ENCODE measurements at places on chromosomes 2 and 18.

DNA sequence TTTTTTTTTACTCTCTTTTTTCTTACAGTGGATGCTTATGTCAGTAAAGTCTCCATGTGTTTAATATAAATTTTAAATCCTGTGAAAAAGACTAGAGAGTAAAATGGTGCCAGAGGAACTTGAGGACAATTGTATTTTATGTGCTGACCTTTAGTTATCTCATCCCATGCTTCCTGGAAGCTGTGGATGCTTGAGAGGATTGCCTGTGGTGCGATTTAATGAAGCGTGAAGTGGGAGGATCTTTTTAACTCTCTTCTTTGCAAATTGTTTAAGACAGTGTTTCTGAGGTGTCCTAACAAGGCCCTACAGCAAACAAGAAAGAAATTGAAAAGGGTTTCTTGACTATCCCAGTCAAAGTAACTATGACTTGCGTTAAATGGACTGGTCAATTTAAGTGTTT lies 84.2 kb downstream of the DTNA start:
- DNase-seq: no peak

- DNase-seq: no peak
Observed at GRCh38 chr2:173713904-173714555, 251.1 kb downstream of the SP3 start.

DNA sequence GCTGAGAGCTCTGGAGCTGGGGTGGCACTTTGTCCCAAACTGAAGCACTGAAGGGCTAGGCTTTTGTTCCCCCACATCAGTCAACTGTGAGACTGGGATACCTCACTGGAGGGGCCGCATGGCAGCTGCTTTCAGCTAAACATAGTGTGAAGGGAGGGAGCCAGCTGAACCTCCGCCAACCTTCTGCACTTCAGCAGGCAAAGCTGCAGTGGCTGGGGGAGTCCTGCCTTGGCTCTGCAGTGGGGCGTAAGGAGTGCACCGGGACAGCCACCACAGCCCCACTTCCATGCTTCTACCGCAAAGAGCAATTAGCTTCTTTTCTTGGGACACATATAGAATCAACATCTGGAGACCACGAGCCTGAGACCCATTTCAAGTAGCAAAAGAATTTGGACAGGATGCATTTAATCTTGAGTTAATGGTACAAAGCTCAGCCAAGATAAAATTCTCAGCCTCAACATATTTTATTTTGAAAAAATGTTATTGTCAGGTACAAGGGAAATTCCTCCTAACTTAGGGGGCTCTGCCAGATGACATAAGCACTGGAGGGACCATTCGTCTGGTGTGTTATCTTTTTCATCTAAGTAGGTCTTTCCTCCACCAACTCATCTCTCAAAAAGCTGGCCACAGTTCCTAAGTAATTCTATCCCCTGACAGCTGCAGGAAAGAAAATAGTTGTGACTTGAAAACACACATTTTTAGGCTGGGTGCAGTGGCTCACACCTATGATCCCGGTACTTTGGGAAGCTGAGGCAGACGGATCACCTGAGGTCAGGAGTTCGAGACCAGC lies 25.6 kb upstream of the MYCN start:
- no peak for DNase-seq

- DNase-seq: no peak
Observed at GRCh38 chr2:104448661-104449440, 405.1 kb upstream of the POU3F3 start.

DNA sequence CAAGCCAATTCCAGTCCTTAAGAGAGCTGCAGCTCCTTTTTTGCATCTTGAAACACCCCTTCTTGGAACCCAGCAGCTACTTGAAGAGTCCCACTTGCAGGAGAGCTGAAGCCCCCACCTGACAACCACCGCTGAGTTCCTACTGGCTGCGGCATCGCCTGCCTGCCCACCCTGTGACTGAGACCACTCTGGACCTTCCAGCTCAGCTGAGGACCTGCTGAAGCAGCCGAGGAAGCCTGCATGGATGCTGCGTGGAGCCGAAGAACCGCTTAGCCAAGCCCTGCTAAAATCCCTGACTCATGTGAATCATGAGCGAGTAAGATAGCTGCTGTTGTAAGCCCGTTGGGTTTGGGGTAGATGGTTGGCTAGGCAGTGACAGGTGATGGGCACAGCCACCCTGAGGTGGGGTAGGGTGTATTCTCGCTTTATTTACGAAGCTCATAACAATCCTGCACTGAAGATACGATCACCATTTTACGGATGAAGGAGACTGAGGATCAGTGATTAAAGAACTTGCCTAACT lies 78.4 kb downstream of the INHBB start:
- no peak for DNase-seq

GRCh38 chr2:171157109-171157500 lies 3.6 kb downstream of the TLK1 start:
- DNase-seq: no peak

DNA sequence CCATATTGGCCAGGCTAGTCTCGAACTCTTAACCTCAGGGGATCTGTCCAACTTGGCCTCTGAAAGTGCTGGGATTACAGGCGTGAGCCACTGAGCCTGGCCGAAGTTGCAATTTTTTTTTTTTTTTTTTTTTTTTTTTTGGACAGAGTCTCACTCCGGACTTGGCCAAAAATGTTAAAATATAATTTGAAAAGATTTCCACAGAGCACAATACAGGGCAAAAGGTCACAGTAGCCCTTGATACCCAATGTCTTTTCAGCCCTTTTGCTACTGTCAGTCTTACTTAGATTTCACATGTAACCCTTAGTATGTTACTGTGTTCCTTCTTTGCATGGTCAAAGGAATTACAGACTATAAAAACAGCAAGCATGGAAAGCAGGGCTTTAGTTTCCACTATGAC lies 42.6 kb upstream of the MAPRE2 start:
- DNase-seq: no peak

GRCh38 chr2:212871597-212871996 lies 279.8 kb downstream of the IKZF2 start:
- no peak for DNase-seq

DNA sequence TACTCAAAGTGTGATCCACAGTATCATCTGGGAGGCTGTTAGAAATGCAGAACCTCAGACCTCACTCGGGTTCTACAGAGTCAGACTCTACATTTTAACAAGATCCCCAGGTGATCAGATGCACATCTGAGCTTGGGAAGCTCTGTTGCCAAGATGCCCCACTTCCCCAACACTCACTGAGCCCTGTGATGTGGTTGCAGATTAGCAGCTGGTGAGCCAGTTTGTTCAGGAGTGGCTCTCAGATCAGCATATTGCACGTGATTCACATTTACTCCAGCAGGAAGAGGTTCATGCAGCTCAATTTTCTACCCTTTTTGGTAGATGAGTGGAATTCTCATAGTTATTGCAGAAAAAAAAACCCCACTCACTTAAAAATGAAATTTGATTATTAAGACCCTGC lies 96.4 kb downstream of the VIT start:
- no peak for DNase-seq

DNA sequence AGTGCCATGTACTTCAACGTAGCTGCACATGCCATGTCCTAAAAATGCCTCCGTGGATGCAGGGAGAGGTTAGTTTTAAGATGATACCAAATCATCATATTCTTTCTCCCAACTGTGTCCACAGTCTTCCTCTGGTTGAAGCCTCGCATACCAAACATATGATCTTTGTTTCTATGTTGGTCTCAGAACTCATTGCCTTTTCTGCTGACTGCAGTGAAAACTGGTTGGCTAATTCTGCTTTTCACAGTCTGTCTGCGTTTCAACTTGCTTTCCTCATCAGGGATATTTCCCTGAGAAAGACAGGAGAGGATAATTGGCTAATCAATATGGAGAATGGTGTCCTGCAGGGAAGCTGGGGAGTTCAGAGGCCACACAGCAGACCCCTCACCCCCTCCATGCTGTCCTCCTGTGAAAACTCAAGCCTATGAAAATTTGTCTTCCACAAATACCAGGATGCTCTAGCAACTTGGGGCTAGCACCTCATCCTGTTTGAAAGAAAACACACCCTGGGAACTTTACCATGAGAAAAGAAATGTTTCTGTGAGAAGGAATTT lies 192.2 kb upstream of the PXDN start:
- no peak for DNase-seq

- DNase-seq: no peak
Observed at GRCh38 chr2:232687382-232688160, 9.6 kb upstream of the GIGYF2 start.

GRCh38 chr2:137300987-137301386 lies 535.6 kb downstream of the THSD7B start:
- no peak for DNase-seq

DNA sequence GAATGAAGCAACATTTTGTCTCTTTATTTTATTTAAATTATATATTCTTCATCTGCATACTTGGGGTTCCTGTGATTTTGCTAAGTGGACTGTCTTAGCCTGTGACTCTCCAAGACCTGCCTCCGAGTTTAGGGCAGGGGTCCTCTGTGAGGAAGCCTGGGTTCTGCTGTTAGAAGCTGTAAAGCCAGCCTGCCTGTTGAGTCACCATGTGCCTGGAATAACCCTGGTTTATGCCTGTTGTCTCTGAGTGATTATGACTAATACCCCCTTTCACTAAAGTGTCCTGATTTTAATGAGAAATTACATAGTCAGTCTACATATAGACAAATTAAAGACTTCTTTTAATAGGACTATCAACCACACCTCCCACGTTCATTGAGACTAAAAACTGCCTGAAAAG lies 369.1 kb downstream of the ZNF521 start:
- DNase-seq: no peak
